CD8-positive, alpha-beta memory T cell (primary cell): ENCODE measurements at places on chromosomes 1 and 21. TPM values are rescaled to one million over a fixed set of nuclear protein-coding genes. Genes with fewer than 3 reads are reported as not detected.

GRCh38 chr1:202133001-202133400 lies 10.3 kb downstream of the GPR37L1 start:
- no peak overlapping the region for H3K27ac ChIP-seq
- no peak for DNase-seq
- H3K27me3 ChIP-seq: no peaks in the 10 kb centered on the region
- no peak overlapping the region for H3K4me3 ChIP-seq
- peaks cover 14% of the 10 kb centered on the region for H3K36me3 ChIP-seq
- no peaks in the 10 kb centered on the region for H3K4me1 ChIP-seq

The COL6A2 gene
- 25.1 TPM for total RNA-seq

The XCL2 gene
- total RNA-seq: 350 TPM

- H3K27ac ChIP-seq: no peak overlapping the region
- no peak for DNase-seq
- no peaks in the 10 kb centered on the region for H3K27me3 ChIP-seq
- H3K4me1 ChIP-seq: no peaks in the 10 kb centered on the region
Observed at GRCh38 chr1:244341455-244342450, 110.0 kb downstream of the ADSS2 start.
